ENCODE measurements at places on chromosomes 5 and 9. TPM values are rescaled to one million over a fixed set of nuclear protein-coding genes. Genes with fewer than 3 reads are reported as not detected.

Gene SLC34A3
- not detected for total RNA-seq

Gene C9orf50
- not detected for total RNA-seq

Gene NIPAL4
- not detected for total RNA-seq

Gene PCDHA10
- 0.07 TPM for total RNA-seq

Gene TMEM215
- not detected for total RNA-seq

Gene TLX3
- not detected for total RNA-seq

Gene GABRA1
- not detected for total RNA-seq

Gene SPATA6L
- total RNA-seq, result 1.8 TPM

Gene CDC26
- 60.5 TPM for total RNA-seq

Gene ADGRV1
- 0.50 TPM for total RNA-seq
